ENCODE measurements at places on chromosomes 6 and 20.
A peak's percentile ranks its signal among the peaks of the same experiment; 100 is the strongest.

GRCh38 chr6:162363757-162364156, 363.8 kb downstream of the PRKN start:
- DNase-seq, result peak; percentile 20

- no peak for DNase-seq
These were observed 236.8 kb upstream of the MARCKS start for GRCh38 chr6:113620386-113620785.

- DNase-seq, result peak; percentile 21
These were observed 240.9 kb downstream of the COL12A1 start for GRCh38 chr6:74964871-74965441.

DNA sequence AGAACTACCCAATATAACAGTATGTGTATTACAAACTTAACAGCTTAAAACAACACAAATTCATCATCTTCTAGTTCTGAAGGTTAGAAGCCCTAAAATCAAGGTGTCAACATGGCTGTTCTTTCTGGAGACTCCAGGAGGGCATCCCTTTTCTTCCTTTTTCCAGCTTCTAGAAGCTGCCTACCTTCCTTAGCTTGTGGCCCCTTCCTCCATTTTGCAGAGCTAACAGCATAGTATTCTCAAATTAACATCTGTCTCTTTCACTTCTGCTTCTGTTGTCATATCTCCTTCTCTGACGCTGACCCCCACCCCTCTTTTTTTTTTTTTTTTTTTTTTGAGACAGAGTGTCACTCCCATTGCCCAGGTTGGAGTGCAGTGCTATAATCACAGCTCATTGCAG, 52.8 kb upstream of the AKIRIN2 start:
- no peak for DNase-seq

- no peak for DNase-seq
These were observed 466 bp upstream of the BFSP1 start for GRCh38 chr20:17531665-17532025.

DNA sequence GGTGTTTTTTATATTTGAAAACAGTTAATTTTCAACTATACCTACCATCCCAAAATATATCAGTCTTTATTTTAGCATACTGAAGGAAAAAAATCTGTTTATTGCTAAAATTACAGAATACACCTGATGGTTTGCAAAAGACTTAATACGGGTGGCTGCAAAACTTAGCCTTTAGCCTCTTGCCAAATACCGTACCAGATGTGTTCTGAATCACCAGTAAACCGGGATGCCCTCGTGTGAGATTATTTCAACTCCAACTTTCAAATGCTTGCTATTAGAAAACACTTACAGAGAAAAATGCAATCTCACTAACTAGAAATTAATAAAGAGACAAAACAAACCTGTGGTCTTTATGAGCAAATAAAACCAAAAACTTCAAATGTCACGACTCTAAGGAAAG, 36.0 kb downstream of the REV3L start:
- DNase-seq, result no peak

GRCh38 chr6:23681743-23682142, 444.3 kb upstream of the NRSN1 start:
- DNase-seq, result no peak

GRCh38 chr6:75673884-75674283, 72.2 kb downstream of the SENP6 start:
- DNase-seq, result no peak

GRCh38 chr20:3209257-3209945, at the start of gene ITPA:
TSS of gene ITPA (plus strand) at chr20:3209498. CDS start at chr20:3209552, 54 bp downstream.
- peak; percentile 61 for DNase-seq

DNA sequence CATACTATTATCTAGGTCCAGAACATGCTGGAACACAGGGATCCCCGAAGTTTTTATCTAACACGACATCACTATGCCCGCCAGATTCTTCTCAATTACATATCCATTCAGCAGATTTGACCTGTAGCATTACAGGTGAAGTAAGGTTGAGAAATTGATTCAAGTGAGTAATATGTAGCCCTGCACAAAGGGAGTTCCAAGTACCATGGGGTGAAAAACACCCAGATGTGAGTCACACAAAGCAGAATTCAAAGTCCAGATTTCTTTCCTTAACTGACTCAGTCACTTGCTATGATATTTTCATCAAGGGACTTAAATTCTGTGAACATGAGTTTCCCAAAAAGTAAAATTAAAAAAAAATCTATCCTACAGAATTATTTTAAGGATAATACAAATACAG, 655.4 kb upstream of the PTCHD4 start:
- no peak for DNase-seq

GRCh38 chr6:41093729-41094128, 21.0 kb downstream of the NFYA start:
- DNase-seq, result no peak

GRCh38 chr20:31517373-31517772, 3.1 kb downstream of the HM13 start:
- DNase-seq, result peak; percentile 66

- DNase-seq, result no peak
These were observed 132.2 kb upstream of the CST7 start for GRCh38 chr20:24816907-24817306.

- peak; percentile 59 for DNase-seq
These were observed 114.0 kb downstream of the VEGFA start for GRCh38 chr6:43883847-43884651.

DNA sequence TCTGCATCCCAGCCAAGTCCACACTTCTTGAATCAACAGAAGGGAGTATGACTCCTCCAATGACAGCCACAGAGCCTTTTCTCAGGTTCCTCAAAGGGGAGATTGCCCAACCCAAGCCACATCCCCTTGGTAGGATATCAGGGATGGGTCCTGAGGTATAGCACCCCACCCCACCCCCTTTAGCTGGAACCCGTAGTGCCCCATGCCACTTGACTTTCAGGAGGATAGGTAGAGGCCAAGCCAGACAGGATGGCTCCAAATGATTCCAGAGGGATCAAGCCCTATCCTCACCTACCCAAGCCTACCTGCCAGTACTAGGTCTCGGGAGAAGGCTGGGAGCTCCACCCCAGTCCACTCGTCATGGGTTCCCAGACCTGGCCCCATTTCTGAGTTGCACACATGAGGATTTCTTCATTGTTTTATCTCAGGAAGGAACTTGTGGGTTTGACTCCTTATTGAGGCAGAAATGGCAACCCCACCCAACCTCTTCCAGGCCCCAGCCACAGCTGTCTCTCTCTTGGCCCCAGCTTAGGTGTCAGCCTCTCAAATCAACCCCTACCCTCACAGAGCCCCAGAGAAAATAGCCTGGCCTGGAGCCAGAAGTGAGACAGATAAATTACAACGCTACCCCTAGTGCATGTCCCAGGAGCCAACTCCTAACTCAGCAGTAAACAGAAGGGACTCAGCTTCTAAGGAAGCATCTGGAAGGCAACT, 3.6 kb downstream of the CCND3 start:
- DNase-seq, result no peak

GRCh38 chr6:140105857-140106256, 731.4 kb upstream of the CITED2 start:
- DNase-seq, result peak; percentile 84

DNA sequence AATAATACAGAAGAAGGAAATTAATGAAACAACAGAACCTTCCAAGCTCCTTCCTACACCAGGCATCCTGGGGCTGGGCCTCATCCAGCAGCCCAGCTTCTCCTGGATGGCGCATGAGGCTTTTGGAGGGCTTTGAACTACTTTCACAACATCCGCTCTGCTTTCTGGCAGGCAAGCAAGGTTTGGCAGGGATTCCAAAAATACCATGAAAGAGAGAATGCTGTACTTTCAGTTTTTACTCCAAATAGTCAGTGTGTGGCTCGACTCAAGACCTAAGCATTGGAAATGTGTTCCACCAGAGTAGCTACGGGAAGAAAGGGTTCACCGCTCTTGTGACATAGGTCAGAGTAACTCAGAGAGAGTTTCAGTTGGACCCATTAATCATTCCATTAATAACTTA, 125.4 kb downstream of the OPRM1 start:
- no peak for DNase-seq

GRCh38 chr20:46199198-46199597, 81.1 kb downstream of the CD40 start:
- peak; percentile 75 for DNase-seq

DNA sequence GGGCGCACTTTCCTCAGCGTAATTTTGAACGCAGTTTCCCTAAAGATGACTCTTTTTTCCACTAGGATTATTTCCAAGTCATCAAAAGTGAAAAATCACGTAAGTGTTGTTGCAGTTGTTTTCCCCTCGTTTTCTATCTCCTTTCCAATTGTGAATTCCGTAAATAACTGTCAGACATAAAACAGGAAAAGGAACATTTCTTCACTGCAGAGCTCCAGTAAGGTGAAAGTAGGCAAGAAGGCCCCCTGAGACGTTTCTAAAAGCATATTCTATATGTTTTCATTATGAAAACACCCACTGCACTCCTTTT, 17.8 kb downstream of the HIVEP2 start:
- no peak for DNase-seq

GRCh38 chr6:129188795-129189194, 305.9 kb downstream of the LAMA2 start:
- DNase-seq, result no peak

- no peak for DNase-seq
These were observed 94.7 kb upstream of the SNX9 start for GRCh38 chr6:157728183-157728881.

DNA sequence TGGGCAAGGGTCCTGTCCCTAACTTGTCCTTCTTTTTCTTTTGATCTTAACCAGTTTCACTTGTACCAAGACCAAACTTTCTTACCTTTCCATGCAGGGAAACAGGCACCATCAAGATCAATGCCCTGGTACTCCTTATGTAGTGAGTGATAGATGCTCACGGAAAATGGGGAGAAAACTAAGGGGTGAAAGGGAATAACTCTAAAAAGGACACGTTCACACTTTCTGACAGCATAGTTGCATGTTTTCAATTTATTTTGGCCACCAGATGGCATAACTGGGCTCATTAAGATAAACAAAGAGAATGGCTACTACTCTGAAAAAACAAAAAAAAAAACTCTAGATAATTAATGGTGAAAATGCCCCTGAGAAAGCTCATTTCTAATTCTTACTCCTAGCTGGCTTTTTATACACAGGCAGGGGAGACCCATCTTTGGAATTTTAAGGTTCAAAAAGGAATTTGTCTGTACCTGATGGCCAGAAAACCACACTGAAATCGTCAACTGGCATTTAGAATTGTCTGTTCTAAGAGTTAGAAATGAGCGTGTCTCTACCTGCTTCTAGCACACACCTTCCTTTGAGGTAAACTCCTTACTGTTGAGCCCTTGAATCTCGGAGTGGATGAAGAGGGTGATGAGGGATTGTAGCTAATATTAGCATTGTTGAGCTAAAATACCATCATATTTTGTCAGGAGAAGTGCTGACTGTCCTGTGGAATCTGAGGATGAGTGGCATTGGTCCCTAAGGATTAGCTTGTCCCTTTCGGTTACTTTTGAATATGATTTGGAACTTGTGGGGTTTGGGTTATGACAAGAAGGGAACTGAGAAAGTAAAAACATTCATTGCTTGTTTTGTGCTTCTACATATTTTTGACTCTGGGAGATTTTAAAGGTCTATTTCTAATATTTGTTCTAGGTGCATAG, 62.2 kb upstream of the DDR1 start:
- DNase-seq, result no peak

DNA sequence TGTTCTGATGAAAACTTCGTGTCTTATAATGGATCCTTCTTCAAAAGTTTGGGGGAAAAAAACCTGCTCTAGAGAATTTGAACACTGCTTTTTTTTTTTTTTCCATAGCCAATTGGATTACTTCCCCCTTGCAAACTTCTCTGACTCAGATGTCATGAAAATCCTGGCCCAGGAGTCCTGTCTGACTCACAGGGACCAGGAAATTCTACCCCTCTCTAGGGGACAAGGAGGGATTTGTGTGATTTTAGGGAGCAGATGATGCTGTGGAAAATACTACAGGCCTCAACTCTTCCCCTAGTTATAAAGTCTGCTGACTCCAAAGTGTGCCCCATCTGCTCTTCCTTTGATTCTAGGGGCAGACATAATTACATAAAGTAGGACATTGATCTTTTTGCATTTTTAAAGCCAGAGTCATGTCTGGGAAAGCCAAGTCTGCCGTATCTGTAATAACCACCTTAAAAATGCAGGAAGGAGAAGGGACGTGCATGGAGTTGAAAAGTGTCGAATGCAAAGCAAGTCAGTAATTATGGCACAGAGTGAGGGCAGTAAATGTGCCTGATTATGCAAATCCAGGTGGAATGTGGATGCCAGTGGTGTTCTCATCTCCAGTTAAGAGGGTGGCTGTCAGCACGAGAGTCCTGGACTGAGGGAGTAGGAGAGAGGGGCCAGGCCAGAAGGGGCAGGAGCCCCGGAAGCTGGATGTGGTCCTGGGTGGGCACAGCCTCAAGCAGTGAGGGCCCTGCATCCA, 144.3 kb upstream of the SULF2 start:
- no peak for DNase-seq
